ENCODE measurements at places on chromosomes 2 and 18. TPM values are rescaled to one million over a fixed set of nuclear protein-coding genes. Genes with fewer than 3 reads are reported as not detected.
A peak's percentile ranks its signal among the peaks of the same experiment; 100 is the strongest.

VSNL1 gene
- total RNA-seq: 4.1 TPM

STPG4 gene
- not detected for total RNA-seq

HOXD9 gene
- 1.5 TPM for total RNA-seq

GRCh38 chr2:73110168-73111072, 2.3 kb downstream of the RAB11FIP5 start:
- no peak for DNase-seq
- peak overlapping the region; percentile 93 for H3K27ac ChIP-seq
- no peaks in the 10 kb centered on the region for H3K27me3 ChIP-seq
- peak overlapping the region; percentile 93 for H3K4me3 ChIP-seq
- H3K36me3 ChIP-seq: no peaks in the 10 kb centered on the region
- peaks cover 26% of the 10 kb centered on the region for H3K4me1 ChIP-seq

- DNase-seq: no peak
- no peaks in the 10 kb centered on the region for H3K36me3 ChIP-seq
- H3K27ac ChIP-seq: no peak overlapping the region
- no peak overlapping the region for H3K4me3 ChIP-seq
- no peaks in the 10 kb centered on the region for H3K27me3 ChIP-seq
- H3K4me1 ChIP-seq: peaks cover 8% of the 10 kb centered on the region
Measured at GRCh38 chr2:238151628-238152235, 7.0 kb upstream of the ERFE start.

DNA sequence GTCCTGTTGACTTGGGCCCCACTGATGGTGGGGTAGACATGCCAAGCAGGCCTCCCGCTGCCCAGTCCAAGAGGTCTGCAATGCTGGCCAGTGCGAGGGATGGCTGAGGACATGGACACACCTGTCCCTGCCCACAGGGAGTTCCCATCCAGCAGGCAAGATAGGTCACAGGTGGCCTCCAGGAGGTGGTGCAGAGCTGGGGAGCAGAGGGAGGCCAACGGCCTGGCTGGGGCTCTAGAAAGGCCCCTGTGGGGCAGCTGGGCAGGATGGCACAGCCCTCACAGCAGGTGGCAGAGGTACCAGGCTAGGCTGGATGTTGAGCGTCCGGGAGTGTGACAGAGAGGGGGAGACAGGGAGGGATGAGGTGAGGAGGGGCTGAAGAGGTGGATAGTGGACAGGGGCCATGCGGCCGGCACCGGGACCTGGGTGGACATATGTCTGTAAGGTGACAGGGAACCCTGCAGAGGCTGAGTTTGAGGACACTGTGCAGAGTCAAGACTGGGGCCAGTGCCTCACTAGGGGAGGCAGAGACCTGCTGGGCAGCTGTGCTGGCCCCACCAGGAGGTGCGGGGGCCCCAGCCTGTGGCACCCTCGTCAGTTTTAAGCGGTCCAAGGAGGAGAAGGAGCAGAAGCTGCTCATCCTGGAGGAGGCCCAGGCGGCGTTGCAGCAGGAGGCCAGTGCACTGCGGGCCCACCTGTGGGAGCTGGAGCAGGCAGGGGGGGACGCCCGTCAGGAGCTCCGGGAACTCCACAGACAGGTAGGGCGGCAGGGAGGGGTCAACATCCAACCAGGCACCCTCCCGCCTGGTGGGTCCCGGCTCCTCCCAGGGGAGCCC, 34.3 kb upstream of the SNED1 start:
- H3K36me3 ChIP-seq: no peaks in the 10 kb centered on the region
- no peaks in the 10 kb centered on the region for H3K27me3 ChIP-seq
- H3K27ac ChIP-seq: no peak overlapping the region
- DNase-seq: peak; percentile 68
- H3K4me1 ChIP-seq: no peaks in the 10 kb centered on the region
- H3K4me3 ChIP-seq: no peak overlapping the region

GRCh38 chr2:4522498-4523421, 819.4 kb downstream of the DCDC2C start:
- H3K4me3 ChIP-seq: no peak overlapping the region
- no peak for DNase-seq
- H3K4me1 ChIP-seq: no peaks in the 10 kb centered on the region
- H3K36me3 ChIP-seq: no peaks in the 10 kb centered on the region
- H3K27ac ChIP-seq: no peak overlapping the region

Data from type B pancreatic cell (in vitro differentiated cells).